Mucosa of descending colon (tissue), 3 donors: ENCODE measurements at places on chromosomes 6 and 20.

DNA sequence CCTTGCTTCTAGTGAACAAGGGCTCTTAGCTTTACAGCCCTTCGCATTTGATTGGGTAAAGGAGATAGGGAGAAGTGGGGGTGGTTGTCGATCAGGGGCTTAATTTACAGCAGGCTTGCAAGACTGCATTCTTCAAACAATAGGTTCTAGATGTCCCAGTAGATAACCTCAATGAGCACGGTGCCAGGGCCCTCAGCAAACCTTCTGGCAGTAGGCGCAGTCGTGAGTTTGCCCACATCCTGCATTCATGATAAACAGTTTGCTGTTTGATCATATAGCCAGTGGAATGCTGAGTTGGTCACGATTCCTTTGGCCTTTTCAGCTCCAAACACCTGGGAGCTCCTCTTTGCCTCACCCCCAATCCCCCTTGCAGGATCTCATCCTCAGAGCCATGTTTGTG is 27.5 kb downstream of the SUN5 start:
- no peak for DNase-seq

GRCh38 chr20:21523281-21523868 is 9.5 kb upstream of the NKX2-2 start:
- no peak for DNase-seq

DNA sequence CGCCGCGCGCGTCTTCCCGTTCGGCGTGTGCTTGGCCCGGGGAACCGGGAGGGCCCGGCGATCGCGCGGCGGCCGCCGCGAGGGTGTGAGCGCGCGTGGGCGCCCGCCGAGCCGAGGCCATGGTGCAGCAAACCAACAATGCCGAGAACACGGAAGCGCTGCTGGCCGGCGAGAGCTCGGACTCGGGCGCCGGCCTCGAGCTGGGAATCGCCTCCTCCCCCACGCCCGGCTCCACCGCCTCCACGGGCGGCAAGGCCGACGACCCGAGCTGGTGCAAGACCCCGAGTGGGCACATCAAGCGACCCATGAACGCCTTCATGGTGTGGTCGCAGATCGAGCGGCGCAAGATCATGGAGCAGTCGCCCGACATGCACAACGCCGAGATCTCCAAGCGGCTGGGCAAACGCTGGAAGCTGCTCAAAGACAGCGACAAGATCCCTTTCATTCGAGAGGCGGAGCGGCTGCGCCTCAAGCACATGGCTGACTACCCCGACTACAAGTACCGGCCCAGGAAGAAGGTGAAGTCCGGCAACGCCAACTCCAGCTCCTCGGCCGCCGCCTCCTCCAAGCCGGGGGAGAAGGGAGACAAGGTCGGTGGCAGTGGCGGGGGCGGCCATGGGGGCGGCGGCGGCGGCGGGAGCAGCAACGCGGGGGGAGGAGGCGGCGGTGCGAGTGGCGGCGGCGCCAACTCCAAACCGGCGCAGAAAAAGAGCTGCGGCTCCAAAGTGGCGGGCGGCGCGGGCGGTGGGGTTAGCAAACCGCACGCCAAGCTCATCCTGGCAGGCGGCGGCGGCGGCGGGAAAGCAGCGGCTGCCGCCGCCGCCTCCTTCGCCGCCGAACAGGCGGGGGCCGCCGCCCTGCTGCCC is 1.1 kb downstream of the SOX4 start:
- DNase-seq: peak; percentile 78

GRCh38 chr20:64119301-64119680 is 11.9 kb upstream of the NPBWR2 start:
- DNase-seq: no peak

- DNase-seq: no peak
Observed at GRCh38 chr20:62269378-62269777, 31.1 kb downstream of the OSBPL2 start.

DNA sequence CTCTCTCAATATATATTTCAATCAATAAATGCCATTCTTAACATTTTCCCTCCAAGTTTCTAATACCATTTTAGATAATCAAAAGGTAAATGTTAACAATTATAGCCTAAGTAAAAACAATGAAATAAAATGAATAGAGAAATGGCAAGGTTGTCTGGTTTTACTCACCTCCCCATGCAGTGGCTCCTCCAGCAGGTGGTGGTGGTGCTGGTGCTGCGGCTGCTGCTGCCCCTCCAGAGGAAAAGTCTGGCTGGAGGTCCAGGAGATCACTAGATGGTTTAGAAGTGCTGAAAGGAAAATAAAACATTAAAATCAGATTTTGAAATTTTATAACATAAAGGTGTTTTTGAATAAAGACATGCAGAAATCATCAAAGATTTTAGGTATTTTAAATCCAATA is 93.2 kb downstream of the PRSS35 start:
- no peak for DNase-seq
